GM23248 (cell line): ENCODE measurements at places on chromosomes 7 and 10.

- DNase-seq = no peak
Measured at GRCh38 chr10:84524435-84524834, 196.0 kb downstream of the CCSER2 start.

GRCh38 chr10:113425541-113425951 lies 127.3 kb upstream of the HABP2 start:
- DNase-seq = no peak

DNA sequence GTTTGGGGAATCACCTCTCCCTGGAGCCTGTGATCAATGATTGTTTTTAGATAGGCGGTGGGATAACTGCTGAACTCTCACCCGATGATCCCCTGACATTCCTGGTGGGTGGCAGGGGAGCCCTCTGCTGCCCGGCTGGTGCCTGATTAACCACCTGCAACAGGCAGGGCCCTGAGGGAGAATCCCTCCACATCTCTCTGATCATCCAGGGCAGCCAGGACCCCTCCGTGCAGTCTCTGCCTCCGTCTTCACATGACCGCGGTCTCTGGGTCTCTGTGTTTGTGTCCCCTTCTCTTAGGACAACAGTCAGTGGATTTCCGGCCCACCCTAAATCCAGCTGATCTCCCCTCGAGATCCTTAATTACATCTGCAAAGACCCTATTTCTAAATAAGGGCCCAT lies 17.4 kb downstream of the CALML5 start:
- DNase-seq = no peak

- peak; percentile 16 for DNase-seq
Measured at GRCh38 chr7:113256883-113257531, 138.7 kb upstream of the SMIM30 start.

DNA sequence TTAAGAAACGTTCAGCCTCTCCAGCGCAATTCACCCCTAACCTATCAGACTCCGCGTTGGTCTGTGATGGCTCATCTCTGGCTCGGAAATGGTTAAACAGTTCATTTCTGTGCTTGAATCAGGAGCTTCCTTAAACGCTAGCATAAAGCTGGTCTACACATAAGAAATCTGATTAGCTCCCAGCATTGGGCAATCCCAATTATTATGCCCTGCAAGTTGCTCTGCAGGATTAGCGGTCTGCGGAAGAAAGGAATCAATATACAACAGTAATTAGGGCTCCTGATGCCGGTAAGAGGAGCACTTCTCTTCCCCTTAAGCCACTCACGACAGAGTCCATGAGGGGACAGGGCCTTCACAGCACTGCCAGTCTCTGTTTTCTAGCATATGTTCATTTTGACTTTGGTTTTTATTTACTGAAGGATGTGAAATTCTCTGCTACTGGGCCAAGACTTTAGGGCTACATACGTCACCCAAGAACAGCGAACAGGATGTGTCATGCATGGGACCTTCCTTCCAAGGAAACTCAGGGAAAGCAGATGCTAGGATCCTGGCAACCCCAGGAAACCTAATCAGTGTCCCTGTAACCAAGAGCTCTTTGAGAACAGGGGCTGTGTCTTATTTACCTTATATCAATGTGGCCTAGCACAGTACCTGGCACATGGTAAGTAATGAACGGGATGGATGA lies 324.4 kb downstream of the KCNMA1 start:
- peak; percentile 50 for DNase-seq

DNA sequence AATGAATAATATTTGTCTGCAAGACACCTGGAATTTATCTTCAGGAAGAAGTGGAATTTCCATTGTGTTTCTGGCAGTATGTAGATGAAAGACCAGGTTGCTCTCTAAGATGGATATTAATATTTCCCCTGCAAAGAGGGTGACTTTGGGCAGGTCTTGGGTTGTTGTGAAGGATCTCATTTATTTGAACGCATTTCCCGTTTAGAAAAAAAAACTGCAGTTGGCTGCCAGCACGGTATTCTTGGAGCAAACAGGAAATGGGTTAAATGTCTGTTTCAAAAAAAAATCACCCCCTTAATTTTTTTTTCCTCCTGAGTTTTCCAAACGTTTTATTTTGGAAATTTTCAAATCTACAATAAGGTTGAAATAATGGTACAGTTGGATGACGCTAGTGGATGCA lies 11.5 kb downstream of the EIF4H start:
- DNase-seq = no peak

DNA sequence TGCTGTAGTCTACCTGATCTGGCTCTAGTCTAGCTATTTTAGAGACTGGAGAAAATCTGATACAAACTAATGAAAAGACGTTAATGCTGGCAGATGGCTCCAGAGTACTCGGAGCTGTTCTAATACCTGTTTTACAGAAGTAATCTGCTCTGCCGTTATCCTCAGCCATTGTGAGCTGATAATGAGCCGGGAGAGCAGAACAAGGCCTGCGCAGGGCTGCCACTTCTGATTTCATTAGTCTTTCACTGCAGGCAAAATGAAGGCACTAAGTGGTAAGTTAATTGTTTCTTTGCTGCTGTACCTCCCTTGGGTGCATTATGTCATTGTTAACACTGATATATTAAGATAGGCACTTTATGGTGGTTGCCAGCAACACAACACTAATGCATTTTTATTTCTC lies 456.4 kb upstream of the PFKP start:
- DNase-seq = no peak

GRCh38 chr7:46672861-46673260 lies 751.8 kb upstream of the IGFBP3 start:
- no peak for DNase-seq

DNA sequence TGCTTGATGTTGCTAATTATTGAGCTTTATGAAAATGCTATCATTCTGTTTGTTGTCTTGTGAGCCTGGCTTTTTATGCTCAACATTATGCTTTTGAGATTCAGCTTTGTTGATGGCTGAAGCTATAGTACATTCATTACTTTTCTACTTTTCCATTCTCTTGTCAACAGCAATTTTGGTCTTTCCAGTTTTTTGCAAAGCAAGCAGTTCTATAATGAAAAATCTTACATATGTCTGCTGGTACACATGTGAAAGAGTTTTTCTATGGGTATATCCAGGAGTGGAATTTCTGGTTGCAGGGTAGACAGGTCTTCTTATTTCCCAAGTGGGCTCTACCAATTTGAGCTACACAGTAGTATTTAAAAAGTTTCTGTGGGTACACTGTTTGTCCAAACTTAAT lies 36.8 kb downstream of the SLC35B4 start:
- no peak for DNase-seq
